KBM-7 (cell line): ENCODE measurements at places on chromosomes 6 and 20.

DNA sequence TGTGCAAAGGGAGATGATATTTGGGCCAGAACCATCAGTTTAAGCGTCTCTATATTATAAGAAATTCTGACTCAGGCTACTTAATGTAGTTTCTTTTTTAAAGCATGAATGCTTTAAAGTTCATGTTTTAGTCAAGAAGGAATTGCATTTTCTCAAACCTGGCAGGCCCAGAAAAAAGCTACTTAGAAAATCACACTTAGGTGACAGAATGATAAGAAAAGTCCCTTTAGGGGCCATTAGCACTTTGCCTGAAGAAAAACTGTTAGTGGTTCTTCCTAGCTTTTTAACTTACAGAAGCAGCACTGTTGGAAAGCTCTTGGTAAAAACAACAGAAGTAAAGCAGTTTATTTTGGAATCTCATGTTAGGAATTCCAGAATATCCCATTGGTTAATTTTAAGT is 387.8 kb downstream of the PLCB1 start:
- no peak for DNase-seq

DNA sequence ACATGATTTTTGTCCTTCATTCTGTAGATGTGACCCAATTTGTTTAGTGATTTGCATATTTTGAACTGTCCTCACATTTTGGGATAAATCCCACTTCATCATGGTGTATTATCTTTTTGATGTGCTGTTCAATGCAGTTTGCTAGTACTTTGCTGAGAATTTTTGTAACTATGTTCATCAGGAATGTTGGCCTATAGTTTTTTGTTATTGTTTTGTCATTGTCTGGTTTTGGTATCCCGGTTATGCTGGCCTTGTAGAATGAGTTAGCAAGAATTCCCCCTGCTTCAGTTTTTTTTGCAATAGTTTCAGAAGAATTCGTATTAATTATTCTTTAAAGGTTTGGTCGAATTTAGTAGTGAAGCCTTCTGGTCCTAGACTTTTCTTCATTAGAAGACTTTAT is 11.9 kb downstream of the KIF25 start:
- no peak for DNase-seq

DNA sequence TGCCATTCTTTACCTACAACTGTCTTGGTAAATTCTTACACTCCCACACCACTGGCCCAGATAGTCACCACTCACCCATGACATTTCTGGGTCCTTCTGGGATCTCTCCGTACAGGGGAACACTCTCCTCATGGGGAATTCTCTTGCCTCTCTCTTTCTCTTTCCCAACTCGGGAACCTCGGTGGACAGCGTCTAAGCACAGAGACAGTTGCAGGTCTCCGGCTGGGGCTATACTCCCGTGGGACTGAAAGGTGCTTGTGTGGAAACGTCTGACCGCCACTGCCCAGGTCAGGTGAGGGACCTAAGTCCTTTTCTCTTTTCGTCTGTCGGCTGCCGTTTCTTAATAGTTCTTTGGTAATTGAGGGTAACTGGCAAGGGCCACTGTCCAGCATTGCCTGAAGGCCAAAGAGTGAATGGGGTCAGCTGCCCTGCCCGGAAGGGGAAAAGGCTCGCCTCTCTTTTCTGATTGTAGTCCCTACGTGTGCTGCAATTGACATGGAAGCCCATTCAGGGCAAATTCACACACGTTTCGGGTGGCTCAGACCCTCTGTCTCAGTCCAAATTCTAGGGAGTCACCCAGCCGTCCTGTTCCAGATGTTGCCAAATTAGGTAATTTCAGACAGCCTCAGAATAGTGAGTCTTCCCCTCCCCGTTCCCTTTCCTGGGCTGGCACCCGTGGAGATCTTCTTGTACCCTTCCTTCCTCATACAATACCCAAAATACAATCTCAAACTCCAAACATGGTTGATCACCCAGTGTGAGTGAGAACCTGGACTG is 31.2 kb upstream of the RIPK1 start:
- DNase-seq = no peak

GRCh38 chr20:61321481-61321880 is 69.4 kb downstream of the CDH4 start:
- DNase-seq = no peak

DNA sequence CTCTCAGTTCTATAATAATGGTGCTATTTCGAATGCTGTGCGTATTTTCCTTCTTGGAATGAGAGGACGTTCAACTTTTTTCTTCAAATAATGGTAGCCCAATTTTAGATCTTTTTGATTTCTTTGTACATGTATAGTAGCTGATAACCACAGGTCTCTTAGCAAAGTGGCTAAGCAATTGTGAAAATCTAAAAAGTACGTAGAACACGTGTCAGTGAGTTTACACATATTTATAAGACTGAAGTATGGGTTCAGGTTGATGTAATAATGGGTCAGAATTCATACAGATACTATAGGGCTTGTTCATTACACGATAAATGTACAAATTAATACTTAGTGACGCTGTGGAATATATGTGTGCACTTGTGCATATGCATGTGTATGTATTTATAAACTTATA is 1.3 kb downstream of the SMIM13 start:
- DNase-seq = no peak

GRCh38 chr20:3227936-3228749 is 10.8 kb downstream of the SLC4A11 start:
- DNase-seq = no peak

DNA sequence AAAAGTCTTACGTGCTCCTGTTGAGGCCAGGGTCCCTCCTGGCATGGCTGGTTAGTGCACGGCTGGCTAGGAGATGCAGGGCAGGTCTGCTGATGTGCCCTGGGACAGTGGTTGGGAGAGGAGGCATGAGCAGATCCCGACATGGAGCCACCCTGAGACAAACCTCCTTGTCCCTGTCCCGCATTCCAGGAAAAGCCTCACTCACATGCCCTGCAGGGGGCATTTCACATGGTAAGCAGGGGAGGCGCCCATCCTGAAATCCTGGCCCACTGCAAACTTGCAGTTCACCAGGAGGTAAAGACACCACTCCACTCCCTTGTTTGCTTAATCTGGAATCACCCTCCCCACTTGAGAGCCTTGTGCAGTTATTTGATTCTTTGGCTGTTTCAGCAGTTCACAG is 116.7 kb upstream of the SLC24A3 start:
- DNase-seq = no peak

DNA sequence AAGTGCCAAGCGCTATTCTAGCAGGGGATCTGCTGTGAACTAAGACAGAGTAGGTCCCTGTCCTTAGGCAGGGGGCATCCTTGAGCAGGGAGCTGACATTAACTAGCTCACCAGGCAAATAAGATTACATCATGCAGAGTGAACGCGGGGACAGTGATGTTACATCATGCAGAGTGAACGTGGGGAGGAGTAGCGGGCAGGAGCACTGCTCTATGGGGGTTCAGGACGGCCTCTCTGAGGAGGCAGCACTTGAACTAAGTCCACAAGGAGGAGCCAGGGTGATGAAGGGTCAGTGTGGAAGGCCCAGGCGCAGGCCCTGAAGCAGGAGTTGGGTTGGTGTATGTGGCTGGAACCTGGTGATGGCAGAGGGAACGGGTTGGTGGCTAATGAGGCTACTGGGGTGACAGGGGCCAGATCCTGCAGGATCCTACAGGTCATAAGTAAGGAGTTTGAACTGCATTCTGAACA is 38.7 kb downstream of the KAT14 start:
- DNase-seq = no peak

DNA sequence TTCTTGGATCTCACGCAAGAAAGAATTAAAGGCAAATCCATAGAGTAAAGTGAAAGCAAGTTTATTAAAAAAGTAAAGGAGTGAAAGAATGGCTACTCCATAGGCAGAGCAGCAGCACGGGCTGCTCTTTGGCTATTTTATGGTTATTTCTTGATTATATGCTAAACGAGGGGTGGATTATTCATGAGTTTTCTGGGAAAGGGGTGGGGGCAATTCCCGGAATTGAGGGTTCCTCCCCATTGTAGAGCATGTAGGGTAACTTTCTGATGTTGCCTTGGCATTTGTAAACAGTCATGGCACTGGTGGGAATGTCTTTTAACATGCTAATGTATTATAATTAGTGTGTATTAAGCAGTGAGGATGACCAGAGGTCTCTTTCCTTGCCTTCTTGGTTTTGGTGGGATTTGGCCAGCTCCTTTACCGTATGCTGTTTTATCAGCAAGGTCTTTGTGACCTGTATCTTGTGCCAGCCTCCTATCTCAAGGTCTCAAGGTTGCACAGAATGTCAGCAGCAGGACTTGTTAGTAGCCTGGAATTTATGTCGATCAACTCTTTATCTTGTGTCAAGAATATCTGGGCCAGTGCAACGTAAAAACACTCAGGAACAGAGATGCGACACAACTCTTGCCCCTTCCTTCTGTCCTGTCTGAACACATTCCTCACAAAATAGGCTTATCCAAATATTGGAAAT is 931.4 kb downstream of the QKI start:
- DNase-seq = no peak

DNA sequence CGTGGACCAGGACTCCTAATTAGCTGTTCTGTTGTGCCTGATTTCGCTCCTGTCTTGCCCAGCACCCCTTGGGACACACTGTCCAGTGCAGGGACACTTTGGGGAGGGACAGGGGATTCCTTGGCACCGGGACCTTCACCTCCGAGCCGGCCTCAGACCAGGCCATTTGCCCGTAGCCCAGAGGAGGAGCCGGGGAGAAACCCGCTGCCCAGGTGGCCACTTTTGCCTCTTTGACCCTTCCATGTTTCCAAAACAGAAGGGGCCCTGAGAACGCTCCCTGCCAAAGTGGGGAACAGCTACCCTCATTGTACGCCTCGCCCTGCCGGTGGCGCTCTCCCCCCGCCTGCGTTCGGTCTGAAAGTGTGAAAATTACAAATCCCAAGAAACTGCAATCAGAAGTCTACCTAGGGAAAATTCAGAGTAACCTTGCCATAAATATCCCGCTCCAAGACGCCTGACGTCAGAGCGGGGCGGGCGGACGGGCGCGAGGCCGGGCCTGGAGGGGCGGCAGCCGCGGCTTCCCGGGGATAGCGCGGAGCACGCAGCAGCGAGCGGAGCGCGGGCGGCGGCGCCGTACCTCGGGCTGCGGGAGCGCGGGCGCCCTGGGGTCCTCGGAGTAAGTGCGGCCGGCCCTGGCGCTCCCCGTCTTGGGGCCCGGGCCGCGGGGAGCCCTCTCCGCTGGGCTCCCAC is at the start of gene DAAM2:
Gene DAAM2 (plus strand): TSS at position 527 of the 690 bp plus-strand sequence. CDS start 63,927 bp downstream, outside the sequence.
- no peak for DNase-seq

- DNase-seq = no peak
Observed at GRCh38 chr20:50244352-50245149, 53.9 kb downstream of the CEBPB start.

- peak; percentile 60 for DNase-seq
Observed at GRCh38 chr20:50276119-50277063, 85.8 kb downstream of the CEBPB start.

GRCh38 chr20:25276533-25277050 is 28.7 kb downstream of the PYGB start:
- DNase-seq = no peak

DNA sequence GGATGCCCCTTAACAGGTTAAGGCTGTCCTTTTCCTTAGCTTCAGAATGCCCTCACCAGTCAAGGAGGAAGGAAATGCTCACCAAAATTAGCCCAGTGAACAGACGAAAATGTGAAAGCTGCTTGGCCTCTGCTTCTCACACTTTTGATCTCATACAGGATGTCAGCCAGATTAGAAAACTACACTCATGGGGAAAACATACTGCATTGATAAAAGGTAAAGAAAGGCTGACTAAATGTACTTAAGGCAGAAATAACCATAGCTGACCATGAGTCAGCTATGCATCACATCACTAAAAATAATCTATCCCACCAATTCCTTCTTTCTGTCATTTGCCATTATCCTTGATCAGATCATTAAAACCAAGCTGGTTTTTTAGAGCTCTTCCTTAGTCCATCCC is 198.4 kb upstream of the TENT5A start:
- DNase-seq = peak; percentile 34

DNA sequence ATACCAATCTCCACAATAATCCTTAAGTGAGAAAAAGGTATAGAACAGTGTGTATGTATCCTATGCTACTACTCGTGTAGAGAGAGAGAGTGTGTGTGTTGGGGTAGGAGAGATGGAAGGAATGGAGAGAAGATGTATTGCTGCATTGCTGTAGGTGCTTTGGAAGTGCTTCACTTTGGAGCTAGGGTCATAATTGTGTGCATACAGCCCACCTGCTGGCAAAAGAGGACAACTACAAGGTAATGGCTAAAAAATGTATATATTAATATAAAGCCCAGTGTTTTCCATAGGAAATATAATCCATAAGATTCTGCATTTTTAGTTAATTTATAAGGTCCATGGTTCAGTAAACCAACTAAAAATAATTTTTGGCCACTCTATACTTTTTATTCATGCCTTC is 36.1 kb downstream of the SERAC1 start:
- DNase-seq = peak; percentile 47

DNA sequence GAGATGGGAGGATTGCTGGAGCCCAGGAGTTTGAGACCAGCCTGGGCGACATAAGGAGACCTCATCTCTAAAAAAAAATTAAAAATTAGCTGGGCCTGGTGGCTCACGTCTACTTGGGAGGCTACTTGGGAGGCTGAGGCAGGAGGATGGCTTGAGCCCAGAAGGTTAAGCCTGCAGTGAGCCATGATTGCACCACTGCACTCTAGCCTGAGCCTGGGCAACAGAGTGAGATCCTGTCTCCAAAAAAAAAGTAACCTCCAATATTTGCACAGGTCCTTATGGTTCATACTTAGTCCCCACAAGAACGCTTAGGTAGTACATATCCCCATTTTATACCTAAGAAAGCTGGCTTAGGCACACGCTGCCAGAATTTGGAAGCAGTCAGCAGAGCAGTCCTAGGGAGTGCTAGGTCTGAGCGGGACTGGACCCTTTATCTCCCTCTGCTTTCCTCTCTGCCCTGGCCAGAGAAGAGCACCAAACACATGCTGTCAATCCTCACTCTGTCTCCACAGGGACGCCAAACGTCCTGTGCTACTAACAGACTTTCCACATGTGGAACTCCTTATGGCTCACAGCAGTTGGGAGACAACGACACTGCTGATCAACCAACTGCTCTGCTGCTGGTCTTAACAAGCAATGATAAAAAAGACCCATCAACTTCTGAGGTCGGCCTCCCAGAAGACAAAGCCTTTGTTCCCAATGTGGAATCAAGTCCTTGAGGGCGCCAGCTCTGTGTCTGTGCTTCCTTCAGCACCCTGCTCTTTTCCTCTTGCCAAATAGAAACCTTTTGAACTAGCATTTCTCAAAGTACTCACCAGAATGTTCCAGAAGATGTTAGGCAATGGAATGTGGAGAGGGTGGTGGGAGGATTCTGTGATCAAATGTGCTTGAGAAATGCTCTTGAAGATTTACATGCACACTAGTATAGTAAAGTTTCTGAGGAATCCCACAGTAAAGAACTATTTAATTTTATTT is 226.3 kb upstream of the DTNBP1 start:
- DNase-seq = no peak

- DNase-seq = peak; percentile 70
Observed at GRCh38 chr20:3407771-3408637, 535 bp upstream of the DNAAF9 start.

- DNase-seq = no peak
Observed at GRCh38 chr20:22763257-22763906, 179.0 kb upstream of the FOXA2 start.
